ENCODE measurements at places on chromosomes 3 and 15. TPM values are rescaled to one million over a fixed set of nuclear protein-coding genes. Genes with fewer than 3 reads are reported as not detected.

The ITGB5 gene
- 180 TPM for total RNA-seq

The ROPN1 gene
- total RNA-seq = not detected

GRCh38 chr15:95247071-95247984 lies 1016.0 kb downstream of the MCTP2 start:
- DNase-seq = no peak

GRCh38 chr15:66047321-66048024 lies 178.2 kb downstream of the RAB11A start:
- DNase-seq = no peak

GRCh38 chr3:139394116-139394515 lies 4.7 kb upstream of the COPB2 start:
- DNase-seq = no peak
